ENCODE measurements at places on chromosomes 12 and 14.
A peak's percentile ranks its signal among the peaks of the same experiment; 100 is the strongest.

DNA sequence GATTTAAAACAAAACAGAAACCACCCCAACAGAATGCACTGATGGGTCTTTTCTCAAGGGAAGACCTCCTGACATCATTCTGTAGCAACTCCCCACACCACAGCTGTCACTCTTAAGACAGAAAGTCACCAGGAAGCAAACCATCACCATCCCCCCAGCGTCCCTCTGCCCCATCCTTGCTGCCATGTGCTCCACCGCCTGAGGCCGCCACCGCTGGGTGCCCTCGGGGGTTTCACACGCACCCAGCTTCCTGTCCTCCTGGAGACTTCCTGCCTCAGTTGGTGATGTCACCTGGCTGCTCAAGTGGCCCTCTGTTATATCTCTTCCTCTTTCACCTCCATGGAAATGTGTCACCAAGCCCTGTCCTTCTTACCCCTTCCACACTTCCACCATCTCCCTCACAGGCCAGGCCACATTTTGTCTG is 71.4 kb upstream of the GPR68 start:
- no peak for DNase-seq

- no peak for DNase-seq
These were observed 8.1 kb downstream of the AVIL start for GRCh38 chr12:57810450-57810849.

DNA sequence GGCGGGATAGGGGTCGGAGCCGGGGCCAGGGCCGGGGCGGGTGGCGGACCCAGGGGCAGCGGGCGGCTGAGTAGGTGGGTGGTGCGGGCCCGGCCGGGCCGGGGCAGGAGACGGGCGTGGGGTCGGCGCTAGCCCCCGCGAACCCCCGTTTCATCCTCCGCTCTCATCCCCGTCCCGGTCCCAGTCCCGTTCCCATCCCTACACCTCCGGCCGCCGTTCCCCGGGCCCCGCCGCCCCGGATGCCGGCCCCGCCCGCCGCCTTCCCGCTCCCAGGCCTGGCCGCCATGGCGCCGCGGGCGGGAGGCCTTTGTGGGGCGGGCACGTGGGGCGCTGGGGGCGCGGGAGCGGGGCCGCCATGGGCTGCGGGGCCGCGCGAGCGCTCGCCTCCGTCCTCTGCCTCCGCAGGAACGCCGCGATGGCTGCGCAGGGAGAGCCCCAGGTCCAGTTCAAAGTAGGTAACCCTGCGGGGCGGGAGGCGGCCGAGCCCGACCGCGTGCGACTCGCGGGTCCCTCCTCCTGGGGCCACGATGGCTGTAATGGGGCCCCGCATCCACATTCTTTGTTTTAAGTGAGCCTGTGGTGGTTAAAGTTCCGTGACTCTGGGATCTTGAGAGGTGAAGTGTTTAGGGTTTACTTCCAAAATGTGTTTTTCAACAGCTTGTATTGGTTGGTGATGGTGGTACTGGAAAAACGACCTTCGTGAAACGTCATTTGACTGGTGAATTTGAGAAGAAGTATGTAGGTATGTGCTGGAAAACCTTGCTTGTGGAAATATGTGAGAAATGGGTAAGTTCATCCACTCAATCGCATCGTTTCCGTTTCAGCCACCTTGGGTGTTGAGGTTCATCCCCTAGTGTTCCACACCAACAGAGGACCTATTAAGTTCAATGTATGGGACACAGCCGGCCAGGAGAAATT is 572 bp downstream of the RAN start:
- no peak for DNase-seq

DNA sequence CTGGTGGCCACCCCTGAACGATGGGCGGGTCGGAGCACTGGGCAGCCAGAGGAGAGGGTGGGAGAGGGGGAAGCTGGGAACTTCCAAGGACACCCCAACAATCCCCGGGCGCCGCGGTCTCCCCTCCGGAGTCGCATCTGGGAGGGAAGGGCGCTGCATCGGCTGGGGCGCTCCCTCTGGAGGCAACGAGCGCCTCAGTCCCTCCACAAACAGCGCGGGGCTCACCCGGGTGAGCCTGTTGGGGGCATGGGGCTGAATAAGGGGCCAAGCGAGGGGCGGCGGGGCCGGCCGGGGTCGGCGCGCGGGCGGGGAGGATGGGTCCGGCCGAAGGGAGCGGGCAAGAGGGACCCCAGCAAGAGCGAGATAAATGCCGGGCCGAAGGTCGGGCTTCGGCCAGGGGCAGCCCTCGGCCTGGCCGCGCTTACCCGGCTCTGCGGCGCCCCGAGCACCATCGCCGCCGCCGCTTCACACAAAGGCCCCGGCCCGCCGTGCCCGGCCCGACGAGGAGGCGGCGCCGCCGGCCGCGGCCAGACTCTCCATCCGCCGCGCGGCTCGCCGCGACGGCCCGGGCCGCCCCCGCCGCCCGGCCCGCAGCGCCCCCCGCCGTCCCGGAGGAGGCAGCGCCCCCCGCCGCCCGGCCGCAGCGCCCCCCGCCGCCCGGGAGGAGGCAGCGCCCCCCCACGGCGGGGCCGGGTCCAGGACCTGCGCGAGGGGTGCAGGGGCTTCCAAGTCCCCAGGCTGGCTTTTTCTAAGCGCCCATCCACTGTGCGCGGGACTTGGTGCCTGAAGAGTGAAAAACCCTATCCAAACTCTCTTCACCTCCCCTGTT is at the start of gene ZBTB39:
Gene ZBTB39, minus strand, starts transcription at position 567 of the 829 bp plus-strand sequence. CDS start 1,629 bp downstream, outside the sequence.
- DNase-seq: peak; percentile 75

DNA sequence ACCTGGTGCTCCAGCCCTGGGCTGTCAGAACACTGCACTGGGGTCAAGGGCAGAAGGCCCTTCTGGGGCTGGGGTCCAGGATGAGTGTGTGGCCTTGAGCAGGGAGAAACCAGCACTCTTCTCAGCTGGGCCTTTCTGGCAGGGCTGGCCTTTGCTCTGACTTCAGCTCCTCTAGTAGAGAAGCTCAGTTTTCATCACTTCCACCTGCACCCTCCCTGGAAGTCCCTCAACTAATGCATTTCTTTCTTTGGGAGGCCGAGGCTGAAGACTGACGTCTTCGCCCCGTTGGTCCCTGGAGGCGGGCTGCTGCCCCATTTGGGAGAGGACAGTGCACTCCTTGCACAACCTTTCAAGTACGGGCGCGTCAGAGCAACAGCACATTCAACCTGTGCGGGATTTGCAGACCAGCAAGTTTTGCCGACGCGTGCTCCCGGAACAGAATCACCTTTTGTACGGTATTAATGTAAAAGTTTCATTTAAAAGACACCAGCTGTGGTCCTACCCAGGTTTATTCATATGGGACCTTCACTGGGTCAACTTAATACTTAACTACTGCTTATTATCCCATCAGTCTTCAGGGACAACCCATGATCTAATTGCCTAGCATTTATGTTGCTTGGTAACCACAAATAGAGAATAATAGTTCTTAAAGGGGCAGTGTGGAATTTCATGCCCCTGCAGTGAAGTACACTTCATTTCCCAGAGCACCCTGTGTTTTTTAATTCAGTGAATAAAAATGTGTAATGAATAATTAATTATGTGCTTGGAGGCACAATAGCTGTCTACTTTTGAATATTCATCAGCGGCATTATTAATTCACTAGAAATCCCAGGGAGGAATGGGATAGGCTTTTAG is 134.8 kb upstream of the VRK1 start:
- DNase-seq: no peak

DNA sequence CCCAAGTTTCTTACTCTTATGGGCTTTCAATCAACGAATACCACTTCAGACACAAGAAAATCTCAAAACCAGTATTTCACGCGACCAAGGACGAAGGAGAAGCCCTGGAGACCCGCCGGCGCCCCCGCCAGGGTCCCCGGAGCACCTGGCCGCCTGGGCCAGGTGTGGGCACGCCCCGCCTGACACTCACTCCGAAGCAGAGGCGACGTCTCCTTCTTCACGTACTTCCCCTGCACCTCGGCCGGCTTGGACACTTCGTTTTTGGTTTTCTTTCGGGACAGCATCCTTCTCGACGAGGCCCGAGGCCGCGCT is 466 bp downstream of the SAV1 start:
- DNase-seq: no peak

DNA sequence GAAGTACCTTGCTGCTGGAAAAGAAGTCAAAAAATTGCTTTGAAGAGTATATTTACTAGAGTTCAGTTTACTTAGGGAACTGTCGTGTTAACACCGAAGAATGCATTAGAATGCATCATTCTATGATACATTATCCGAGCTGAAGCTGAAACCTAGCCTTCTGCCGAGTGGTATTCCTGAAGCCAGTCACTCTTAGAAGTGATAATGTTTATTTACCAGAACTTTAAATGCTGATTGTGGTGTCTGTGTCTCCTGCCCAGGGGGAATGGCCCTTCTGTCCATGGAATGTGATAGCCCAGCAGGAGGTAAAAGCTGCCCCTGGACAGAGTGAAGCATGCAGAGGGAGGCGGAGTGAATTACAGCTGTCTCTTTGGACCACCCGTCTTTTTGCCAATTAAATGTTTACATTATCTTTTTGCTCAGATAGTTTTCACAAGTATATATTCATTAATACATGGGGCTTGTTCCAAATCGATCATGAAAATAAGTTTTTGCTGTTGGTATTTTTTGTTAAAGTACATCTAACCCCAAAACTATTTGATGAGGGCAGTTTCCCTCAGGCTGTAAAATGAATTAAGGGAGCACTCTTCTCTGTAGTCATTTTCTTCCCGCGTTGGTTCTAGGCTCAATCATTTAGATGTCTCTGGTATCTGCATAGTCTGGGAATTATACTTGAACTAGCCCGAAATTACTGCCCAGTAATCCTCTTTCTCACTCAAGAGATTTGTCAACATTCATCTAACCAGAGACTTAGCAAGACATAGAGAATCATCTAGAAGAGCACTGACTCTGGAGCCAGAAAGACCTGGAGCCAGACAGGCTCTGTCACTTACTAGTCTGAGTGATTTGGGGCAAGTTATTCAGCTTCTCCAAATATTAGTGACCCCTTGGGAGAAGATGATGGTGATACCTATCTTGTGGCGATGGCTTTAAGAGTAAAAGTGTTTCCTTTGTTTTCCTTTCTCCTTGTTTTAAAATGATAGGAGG is 147.6 kb downstream of the CRADD start:
- DNase-seq: no peak

DNA sequence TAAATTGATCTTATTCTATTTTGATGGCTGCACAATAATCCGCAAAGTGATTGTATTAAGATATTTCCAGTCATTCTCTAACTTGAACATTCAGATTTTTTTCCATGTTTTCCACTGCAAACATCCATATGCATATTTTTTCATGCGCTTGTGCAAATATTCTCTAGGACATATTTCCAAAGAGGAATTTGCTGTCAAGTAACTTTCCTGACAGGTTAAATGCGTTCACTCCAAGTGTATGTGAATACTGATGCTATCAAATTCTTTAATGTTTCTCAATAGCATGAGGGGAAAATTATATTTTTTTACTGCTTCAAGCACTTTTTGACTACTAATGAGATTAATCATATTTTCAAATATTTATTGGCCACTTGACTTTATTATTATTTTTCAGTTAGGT is 135.3 kb upstream of the LGR5 start:
- no peak for DNase-seq

DNA sequence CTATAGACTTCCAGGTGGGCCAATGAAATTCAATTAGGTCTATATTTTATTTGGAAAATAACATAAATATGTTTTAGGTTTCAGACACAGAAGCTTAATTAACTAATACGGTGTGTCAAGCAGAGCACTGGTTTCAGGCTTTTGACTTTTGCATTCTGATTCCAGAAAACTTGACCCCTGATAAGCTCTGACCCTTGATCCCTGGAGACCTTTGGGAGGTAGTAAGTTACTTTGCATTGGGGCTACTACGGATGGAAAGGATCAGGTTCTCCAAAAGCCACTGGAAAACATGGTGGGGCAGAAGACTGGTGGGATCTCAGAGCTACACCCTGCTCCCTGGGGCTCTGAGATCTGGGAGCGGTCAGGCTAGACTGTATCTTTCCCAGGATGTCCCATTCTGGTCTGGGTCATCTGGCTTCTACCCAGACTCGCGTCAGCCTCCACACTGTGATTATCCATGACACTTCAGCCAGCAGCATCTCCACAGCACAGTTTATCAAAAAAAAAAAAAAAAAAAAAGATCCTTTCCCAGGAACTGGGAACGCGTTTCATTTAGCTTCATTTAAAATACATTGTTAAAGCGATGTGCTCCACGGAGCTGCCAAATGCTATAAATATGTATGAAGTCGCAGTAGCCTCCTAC is 17.8 kb upstream of the EMP1 start:
- peak; percentile 83 for DNase-seq

GRCh38 chr12:8638951-8639350 is 23.7 kb downstream of the MFAP5 start:
- no peak for DNase-seq

GRCh38 chr12:48105321-48105866 is 485 bp downstream of the SENP1 start:
- DNase-seq: no peak

- DNase-seq: no peak
These were observed 72.2 kb downstream of the TGFB3 start for GRCh38 chr14:75909630-75910029.

- no peak for DNase-seq
These were observed 8.9 kb downstream of the DPPA3 start for GRCh38 chr12:7719946-7720730.

GRCh38 chr12:56931474-56931978 is 2.7 kb downstream of the SDR9C7 start:
- peak; percentile 29 for DNase-seq

Measured in right hindlimb (tissue), 1 donor.